ENCODE measurements at places on chromosomes 3 and 15.
A peak's percentile ranks its signal among the peaks of the same experiment; 100 is the strongest.

- peaks cover 11% of the 10 kb centered on the region for H3K4me1 ChIP-seq
- H3K36me3 ChIP-seq: peaks cover 3% of the 10 kb centered on the region
- no peak for DNase-seq
- H3K27ac ChIP-seq: no peak overlapping the region
- H3K4me3 ChIP-seq: peak overlapping the region; percentile 89
- H3K27me3 ChIP-seq: no peaks in the 10 kb centered on the region
Measured at GRCh38 chr3:15207836-15208504, 1.9 kb downstream of the CAPN7 start.

DNA sequence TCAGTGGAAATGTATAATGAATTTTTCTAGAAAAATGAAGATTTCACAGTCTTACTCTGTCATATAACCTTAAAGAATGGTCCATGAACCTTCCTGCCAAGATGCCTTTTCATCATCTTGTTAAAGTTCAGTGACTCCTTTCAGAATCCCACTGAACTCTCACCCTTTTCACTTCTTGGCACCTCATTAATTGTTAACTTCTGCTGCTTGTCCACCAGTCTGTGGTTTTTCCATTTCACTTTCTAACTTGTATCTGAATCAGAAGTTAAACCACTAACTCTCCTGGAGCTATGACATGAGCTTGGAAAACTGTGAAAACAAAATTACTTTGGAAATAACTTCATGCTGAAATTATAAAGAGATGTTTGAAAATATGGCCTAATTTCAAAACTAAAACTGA, 281.2 kb upstream of the ALCAM start:
- DNase-seq: no peak
- no peaks in the 10 kb centered on the region for H3K27me3 ChIP-seq
- no peak overlapping the region for H3K4me3 ChIP-seq
- no peak overlapping the region for H3K27ac ChIP-seq
- no peaks in the 10 kb centered on the region for H3K4me1 ChIP-seq

DNA sequence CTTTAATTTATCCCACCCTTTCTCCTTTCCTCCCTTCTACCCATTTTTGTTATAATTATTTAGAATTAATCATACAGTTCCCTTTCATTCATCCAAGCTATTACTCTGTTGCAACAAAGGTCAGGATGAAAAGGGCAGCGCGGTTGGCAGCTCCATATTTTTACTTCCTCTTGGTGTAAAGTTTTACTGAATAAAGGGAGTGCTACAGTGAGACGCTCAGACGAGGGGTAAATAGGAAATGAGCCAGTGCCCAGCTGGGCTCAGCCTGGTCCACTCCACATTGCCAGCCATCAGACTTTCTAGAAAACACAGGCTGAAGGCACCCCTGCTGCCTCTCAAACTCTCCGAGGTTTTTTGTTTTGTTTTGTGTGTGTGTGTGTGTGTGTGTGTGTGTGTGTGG, 21.9 kb upstream of the ZBTB38 start:
- no peaks in the 10 kb centered on the region for H3K4me1 ChIP-seq
- H3K27ac ChIP-seq: no peak overlapping the region
- no peak overlapping the region for H3K4me3 ChIP-seq
- H3K27me3 ChIP-seq: no peaks in the 10 kb centered on the region
- H3K36me3 ChIP-seq: no peaks in the 10 kb centered on the region

GRCh38 chr3:70824773-70825172, 512.3 kb upstream of the MDFIC2 start:
- H3K4me3 ChIP-seq: no peak overlapping the region
- DNase-seq: no peak
- H3K4me1 ChIP-seq: no peaks in the 10 kb centered on the region

DNA sequence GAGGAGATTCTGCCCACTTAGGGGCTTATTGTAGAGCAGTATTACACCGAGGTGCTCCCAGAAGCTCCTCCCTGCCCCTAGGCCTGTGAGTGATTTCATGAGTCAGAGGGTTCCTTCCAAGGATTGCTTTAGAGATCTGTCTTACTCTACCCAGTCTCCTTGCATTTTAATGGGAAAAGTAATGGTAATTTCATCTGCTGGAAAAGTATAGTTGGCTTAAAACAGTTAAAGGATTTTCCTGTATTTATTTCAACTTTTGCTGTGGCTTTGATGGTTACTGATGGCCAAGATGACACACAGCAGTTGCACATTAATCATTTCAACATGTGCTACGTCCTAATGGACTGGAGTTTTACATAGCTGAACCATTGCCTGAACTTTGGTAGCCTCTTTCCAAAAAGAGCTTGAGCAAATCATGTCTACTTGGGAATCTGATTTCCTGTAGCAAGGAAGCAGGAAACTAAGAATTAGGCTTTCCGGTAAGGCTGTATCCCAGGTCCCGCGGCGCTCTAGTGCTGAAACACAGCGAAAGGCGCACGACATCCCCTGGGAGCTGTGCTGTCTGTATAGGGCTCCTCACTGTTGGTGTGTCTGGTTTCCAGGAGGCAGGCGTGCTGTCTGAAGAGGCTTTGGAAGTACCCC, 9.2 kb upstream of the PGPEP1L start:
- H3K27me3 ChIP-seq: no peaks in the 10 kb centered on the region
- H3K36me3 ChIP-seq: no peaks in the 10 kb centered on the region
- H3K4me1 ChIP-seq: no peaks in the 10 kb centered on the region
- DNase-seq: no peak

GRCh38 chr3:76369170-76369569, 583.8 kb upstream of the ZNF717 start:
- H3K27me3 ChIP-seq: no peaks in the 10 kb centered on the region
- no peak for DNase-seq
- H3K36me3 ChIP-seq: no peaks in the 10 kb centered on the region
- no peak overlapping the region for H3K27ac ChIP-seq
- H3K4me1 ChIP-seq: no peaks in the 10 kb centered on the region

GRCh38 chr15:42999201-42999779, 78.7 kb upstream of the TTBK2 start:
- no peak for DNase-seq
- H3K27me3 ChIP-seq: no peaks in the 10 kb centered on the region
- H3K36me3 ChIP-seq: no peaks in the 10 kb centered on the region
- no peak overlapping the region for H3K4me3 ChIP-seq

GRCh38 chr3:49646236-49646635, 27.9 kb upstream of the APEH start:
- no peaks in the 10 kb centered on the region for H3K27me3 ChIP-seq
- no peak for DNase-seq
- H3K36me3 ChIP-seq: no peaks in the 10 kb centered on the region
- H3K4me3 ChIP-seq: no peak overlapping the region

DNA sequence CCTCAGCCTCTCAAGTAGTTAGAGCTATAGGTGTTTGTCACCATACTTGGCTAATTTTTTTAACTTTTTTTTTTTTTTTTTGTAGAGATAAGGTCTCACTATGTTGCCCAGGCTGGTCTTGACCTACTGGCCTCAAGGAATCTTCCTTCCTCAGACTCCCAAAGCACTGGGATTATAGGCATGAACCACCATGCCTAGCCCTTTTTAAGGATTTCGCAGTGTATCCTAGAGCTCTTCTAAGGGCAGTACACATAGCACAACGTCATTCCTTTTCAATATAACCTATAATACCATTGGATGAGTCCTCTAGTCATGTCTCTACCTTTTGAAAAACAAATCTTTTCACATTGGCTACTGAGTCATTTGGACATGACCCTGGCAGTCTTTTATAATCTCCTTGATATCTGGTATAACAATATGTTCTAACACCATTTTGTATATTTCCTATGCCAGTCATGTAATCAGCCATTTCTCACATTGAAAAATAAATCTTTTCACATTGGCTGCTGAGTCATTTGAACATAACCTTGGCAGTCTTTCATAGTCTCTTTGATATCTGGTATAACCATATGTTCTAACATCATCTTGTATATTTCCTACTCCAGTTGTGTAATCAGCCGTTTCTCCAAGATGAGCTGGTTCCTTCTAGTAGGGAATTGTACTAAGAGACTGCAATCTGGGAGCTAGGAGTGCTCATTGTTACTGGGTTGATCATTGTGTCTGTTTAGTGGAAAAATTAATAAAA, 944.7 kb downstream of the MCTP2 start:
- H3K4me3 ChIP-seq: no peak overlapping the region
- no peaks in the 10 kb centered on the region for H3K4me1 ChIP-seq
- DNase-seq: no peak
- no peaks in the 10 kb centered on the region for H3K36me3 ChIP-seq
- no peak overlapping the region for H3K27ac ChIP-seq

DNA sequence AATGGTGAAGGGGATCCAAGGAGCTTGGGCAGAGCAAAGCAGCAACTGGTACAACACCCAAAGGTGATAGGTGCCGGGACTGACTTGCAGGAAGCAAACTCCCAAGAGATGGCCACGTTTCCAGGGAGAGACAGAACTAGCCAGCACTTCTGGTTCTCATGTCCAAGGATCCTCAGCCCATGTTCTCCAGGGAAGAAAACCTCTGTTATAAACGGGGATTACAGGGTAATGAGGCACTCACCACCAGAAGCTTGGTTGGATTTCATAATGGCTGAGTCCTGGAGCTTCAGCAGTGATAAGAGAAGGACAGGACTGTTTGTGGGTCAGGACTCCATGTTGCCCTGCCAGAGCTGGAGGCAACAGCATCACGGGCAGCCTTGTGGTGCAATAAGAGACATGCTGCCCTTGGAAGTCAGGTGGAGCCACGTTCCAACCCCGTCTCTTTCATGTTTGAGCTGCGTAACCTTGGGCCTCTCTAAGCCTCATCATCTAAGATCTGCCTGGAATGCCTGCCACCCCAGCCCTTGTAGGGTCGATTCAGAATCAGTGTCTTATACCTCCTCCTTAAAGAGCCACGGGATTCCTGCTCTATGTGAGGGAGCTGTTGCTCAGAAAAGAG, 181.0 kb downstream of the ABHD5 start:
- H3K36me3 ChIP-seq: no peaks in the 10 kb centered on the region
- H3K27me3 ChIP-seq: no peaks in the 10 kb centered on the region
- H3K4me3 ChIP-seq: no peak overlapping the region
- DNase-seq: no peak

- H3K4me3 ChIP-seq: no peak overlapping the region
- H3K36me3 ChIP-seq: no peaks in the 10 kb centered on the region
- no peaks in the 10 kb centered on the region for H3K27me3 ChIP-seq
- H3K27ac ChIP-seq: no peak overlapping the region
Measured at GRCh38 chr3:188262913-188263683, 109.1 kb downstream of the LPP start.

GRCh38 chr3:58035524-58036255, 27.5 kb downstream of the FLNB start:
- peaks cover 14% of the 10 kb centered on the region for H3K4me1 ChIP-seq
- H3K27ac ChIP-seq: no peak overlapping the region
- no peaks in the 10 kb centered on the region for H3K36me3 ChIP-seq
- peaks cover 53% of the 10 kb centered on the region for H3K27me3 ChIP-seq
- H3K4me3 ChIP-seq: no peak overlapping the region

DNA sequence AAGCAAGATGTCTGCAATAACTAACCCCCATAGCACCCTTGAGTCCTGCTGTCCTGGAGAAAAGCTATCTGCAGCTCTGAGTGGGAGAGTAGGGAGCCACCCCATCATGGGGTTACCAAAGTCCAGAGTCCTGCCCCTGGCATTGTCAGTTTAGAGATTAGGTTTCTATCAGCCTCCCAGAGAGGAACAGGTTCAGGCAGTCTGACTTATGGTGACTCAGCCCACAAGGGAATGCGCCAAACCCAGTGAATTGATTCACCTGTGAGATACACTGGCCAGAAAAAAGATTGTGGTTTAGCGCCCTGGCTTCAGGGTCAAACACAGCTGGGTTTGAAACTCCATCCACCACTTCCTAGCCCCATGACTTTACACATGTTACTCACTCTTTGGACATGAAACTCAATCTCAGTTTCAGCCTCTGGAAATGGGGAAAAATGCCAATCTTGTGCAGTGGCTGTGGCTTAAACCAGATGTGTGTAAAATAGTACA, 263.6 kb upstream of the HES1 start:
- DNase-seq: peak; percentile 93
- H3K4me1 ChIP-seq: peaks cover 12% of the 10 kb centered on the region
- no peak overlapping the region for H3K4me3 ChIP-seq
- H3K36me3 ChIP-seq: no peaks in the 10 kb centered on the region
- no peaks in the 10 kb centered on the region for H3K27me3 ChIP-seq

- no peak for DNase-seq
- no peaks in the 10 kb centered on the region for H3K27me3 ChIP-seq
- H3K4me1 ChIP-seq: no peaks in the 10 kb centered on the region
- H3K36me3 ChIP-seq: no peaks in the 10 kb centered on the region
- no peak overlapping the region for H3K4me3 ChIP-seq
Measured at GRCh38 chr3:40294434-40294833, 15.1 kb upstream of the EIF1B start.

DNA sequence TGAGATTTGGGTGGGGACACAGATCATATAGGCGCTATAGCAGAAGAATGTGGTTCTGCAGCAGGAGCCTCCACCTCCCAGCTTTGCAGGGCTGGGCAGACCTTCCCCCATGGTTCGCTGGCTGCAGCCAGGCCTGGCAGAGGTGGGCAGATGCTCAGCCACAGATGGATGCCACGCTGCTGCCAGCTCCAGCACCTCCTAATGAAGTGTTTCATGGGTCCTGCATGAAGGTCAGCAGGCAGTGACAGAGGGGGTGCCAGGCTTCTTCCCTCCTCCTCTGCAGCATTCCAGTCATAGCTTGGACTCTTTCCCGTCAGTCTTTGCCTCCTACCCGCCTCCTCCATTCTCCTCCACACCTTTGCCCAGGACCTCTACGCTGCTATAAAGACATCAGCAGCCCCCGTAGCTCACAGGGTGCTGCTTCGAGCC, 85.9 kb downstream of the SLCO3A1 start:
- no peak for DNase-seq
- H3K36me3 ChIP-seq: no peaks in the 10 kb centered on the region
- no peaks in the 10 kb centered on the region for H3K27me3 ChIP-seq
- H3K4me3 ChIP-seq: no peak overlapping the region
- peaks cover 28% of the 10 kb centered on the region for H3K4me1 ChIP-seq

DNA sequence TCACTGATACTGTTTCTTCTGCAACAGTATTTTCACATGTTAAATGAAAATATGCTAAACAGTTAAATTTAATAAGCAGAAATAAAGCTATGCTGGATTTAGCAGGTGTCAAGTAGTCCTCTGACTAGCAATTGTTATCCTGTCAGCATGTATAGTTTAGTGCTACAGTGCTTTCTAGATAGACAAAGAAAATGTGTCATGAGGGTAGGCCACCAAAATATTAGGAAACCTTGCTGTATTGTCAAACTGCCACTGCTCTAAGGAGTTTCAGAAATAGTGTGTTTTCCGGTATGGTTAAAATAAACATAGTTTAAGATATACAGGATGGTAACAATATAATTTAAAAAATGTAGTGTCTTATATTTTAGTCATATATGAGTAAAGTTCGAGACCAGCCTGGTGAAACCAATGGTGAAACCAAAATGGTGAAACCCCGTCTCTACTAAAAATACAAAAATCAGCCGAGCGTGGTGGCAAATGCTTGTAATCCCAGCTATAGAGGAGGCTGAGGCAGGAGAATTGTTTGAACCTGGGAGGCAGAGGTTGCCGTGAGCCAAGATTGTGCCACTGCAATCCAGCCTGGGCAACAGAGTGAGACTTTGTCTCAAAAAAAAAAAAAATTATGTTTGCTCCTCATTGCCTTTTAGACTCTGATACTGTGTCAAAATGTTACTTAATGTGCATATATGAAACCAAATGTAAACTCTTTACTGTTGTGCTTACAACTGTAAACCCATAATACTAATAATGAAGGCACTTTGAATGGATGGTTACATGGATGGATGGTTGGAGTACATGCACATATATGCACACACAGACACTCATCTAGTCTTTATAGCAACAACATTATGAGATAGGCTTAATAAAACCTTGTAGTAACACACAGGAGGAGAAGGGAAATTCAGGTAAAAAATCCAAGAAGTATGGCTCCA, 204.8 kb downstream of the RSRC1 start:
- H3K27me3 ChIP-seq: no peaks in the 10 kb centered on the region
- no peak for DNase-seq

GRCh38 chr3:119794971-119795612, 13.2 kb downstream of the NR1I2 start:
- H3K4me1 ChIP-seq: no peaks in the 10 kb centered on the region
- no peak overlapping the region for H3K27ac ChIP-seq
- no peak overlapping the region for H3K4me3 ChIP-seq
- no peaks in the 10 kb centered on the region for H3K27me3 ChIP-seq
- H3K36me3 ChIP-seq: no peaks in the 10 kb centered on the region
